Fibroblast of the aortic adventitia (primary cell): ENCODE measurements at places on chromosomes 12 and 14. TPM values are rescaled to one million over a fixed set of nuclear protein-coding genes. Genes with fewer than 3 reads are reported as not detected.

- DNase-seq, result peak; percentile 85
Measured at GRCh38 chr12:53452159-53453077, 516 bp downstream of the PCBP2 start.

GRCh38 chr14:65461730-65462129, 49.2 kb downstream of the FUT8 start:
- DNase-seq, result peak; percentile 35

DNA sequence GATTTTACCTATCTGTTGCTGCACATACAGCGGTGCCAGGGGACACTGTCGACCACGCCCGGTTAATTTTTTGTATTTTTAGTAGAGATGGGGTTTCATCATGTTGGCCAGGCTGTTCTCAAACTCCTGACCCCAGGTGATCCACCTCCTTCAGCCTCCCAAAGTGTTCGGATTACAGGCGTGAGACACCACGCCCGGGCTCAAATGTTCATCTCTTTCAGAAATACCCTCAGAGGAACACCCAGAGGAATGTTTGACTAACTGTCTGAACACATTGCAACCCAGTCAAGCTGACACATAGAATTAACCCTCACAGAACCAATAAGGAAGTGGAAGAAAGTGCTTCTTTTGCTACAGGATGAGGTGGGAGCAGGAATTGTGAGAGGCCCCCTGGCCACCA, 15.0 kb upstream of the ETFBKMT start:
- DNase-seq, result no peak

- DNase-seq, result no peak
Measured at GRCh38 chr14:104115691-104116287, 22.6 kb upstream of the KIF26A start.

GRCh38 chr14:71668186-71668912, 263.9 kb upstream of the RGS6 start:
- peak; percentile 34 for DNase-seq

DNA sequence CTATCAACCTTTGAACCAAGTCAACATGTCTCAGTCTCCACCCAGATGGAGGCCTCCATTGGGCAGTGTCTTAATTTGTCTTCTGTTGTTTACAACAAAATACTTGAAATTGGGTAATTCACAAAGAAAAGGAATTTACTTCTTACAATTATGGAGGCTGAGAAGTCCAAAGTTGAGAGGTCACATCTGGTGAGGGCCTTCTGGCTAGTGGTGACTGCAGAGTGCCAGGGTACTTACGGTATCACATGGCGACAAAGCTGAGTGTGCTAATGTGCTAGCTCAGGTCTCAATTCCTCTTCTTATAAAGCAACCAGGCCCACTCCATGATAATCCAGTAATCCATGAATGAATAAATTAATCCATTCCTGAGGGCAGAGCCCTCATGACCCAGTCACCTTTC, 4.7 kb downstream of the NID2 start:
- no peak for DNase-seq

GPR84 gene
- not detected in 2 replicates for total RNA-seq

KRT82 gene
- total RNA-seq, result not detected in 2 replicates

PGF gene
- 0.36 and 2.1 TPM in 2 replicates for total RNA-seq

RTRAF gene
- 44.2 and 98.2 TPM in 2 replicates for total RNA-seq
